ENCODE measurements at places on chromosomes 13 and 19. TPM values are rescaled to one million over a fixed set of nuclear protein-coding genes. Genes with fewer than 3 reads are reported as not detected.

The UNC13A gene
- total RNA-seq, result under 0.01 TPM

GRCh38 chr13:51729866-51730553 is 74.0 kb downstream of the DHRS12 start:
- peaks cover 82% of the 10 kb centered on the region for H3K4me1 ChIP-seq
- H3K36me3 ChIP-seq, result peaks cover 10% of the 10 kb centered on the region
- H3K27me3 ChIP-seq, result no peaks in the 10 kb centered on the region
- peak overlapping the region; percentile 100 for H3K27ac ChIP-seq
- H3K4me3 ChIP-seq, result peak overlapping the region; percentile 52
- peak; percentile 93 for DNase-seq

The RELB gene
- 12.5 TPM for total RNA-seq

GRCh38 chr19:56491399-56491798 is 14.3 kb upstream of the ZNF667 start:
- peak; percentile 26 for DNase-seq

The CDX2 gene
- total RNA-seq, result not detected

The PRODH2 gene
- total RNA-seq, result not detected

The GRIN2D gene
- total RNA-seq, result 0.76 TPM

DNA sequence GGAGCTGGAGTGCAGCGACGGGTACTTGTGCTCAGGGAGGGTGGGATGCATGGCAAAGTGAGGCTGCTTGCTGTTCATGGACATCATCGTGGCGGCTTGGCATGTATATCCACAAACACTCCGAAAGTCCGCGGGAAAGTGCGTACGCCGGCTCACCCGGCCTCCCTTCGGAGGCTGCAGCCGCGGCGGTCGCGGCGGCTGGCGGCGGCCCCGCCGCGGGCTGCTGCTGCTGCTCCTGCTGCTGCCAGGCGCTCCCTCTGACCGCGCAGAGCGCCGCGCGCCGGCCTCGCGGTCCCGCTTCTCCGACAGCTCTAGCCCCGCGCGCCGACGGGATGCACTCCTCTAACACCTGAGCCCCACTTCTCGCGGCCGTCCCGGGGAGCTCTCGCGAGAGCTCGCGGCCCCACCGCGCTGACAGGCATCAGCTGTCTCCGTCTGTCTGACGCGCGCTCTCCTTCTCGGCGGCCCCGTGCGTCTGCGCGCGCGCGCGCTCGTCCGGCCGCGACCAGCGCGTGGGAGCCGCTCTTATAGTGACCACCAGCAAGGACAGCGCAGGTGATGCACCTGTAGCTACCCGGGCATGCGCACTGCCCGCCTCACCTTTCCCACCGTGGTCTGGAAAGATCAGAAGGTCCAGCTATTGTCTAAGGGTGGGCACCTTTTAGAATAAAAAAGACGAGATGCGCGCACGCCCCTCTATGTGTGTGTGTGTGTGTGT is at the start of gene POU4F1:
TSS of gene POU4F1 (minus strand) at position 313 of the 718 bp plus-strand sequence. CDS start at position 87, 226 bp downstream.
- no peaks in the 10 kb centered on the region for H3K4me1 ChIP-seq
- no peak within 1 kb of the TSS for H3K27ac ChIP-seq
- no peak for DNase-seq
- H3K4me3 ChIP-seq, result no peak within 1 kb of the TSS
- H3K36me3 ChIP-seq, result no peaks in the 10 kb centered on the region

DNA sequence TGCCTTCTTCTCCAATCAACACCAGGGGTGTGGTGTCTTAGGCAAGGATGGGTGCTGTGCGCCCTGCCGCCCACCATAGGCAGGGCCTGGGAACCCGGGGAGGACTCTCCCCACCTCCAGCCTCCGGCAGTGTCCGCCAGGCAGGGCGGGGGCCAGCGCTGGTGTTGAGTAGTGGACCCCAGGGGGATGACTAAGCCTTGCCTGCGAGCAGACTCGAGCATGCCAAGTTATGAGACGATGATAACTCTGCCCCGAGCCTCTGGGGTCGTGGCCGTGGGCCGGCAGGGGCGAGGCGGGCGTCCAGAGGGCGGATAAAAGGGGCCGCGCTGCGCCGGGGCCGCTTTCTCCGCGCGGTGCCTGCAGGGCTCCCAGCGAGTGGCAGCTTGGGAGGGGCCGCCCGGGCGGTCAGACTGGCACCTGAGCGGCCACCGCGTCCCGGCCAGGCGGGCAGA is at the start of gene MEDAG:
TSS of gene MEDAG (plus strand) at position 340 of the 452 bp plus-strand sequence. CDS start 245 bp downstream, outside the sequence.
- no peaks in the 10 kb centered on the region for H3K36me3 ChIP-seq
- H3K27ac ChIP-seq, result peak within 1 kb of the TSS; percentile 92
- H3K4me1 ChIP-seq, result peaks cover 43% of the 10 kb centered on the region
- DNase-seq, result peak; percentile 96

The KRTDAP gene
- not detected for total RNA-seq

The KIR2DL1 gene
- total RNA-seq, result not detected

- DNase-seq, result peak; percentile 77
- no peak overlapping the region for H3K27ac ChIP-seq
- H3K36me3 ChIP-seq, result peaks cover 5% of the 10 kb centered on the region
- no peak overlapping the region for H3K4me3 ChIP-seq
These were observed 8.2 kb downstream of the LAMP1 start for GRCh38 chr13:113305208-113305607.

The SYCN gene
- total RNA-seq, result not detected

The LILRB5 gene
- not detected for total RNA-seq

The RBM42 gene
- 74.7 TPM for total RNA-seq

DNA sequence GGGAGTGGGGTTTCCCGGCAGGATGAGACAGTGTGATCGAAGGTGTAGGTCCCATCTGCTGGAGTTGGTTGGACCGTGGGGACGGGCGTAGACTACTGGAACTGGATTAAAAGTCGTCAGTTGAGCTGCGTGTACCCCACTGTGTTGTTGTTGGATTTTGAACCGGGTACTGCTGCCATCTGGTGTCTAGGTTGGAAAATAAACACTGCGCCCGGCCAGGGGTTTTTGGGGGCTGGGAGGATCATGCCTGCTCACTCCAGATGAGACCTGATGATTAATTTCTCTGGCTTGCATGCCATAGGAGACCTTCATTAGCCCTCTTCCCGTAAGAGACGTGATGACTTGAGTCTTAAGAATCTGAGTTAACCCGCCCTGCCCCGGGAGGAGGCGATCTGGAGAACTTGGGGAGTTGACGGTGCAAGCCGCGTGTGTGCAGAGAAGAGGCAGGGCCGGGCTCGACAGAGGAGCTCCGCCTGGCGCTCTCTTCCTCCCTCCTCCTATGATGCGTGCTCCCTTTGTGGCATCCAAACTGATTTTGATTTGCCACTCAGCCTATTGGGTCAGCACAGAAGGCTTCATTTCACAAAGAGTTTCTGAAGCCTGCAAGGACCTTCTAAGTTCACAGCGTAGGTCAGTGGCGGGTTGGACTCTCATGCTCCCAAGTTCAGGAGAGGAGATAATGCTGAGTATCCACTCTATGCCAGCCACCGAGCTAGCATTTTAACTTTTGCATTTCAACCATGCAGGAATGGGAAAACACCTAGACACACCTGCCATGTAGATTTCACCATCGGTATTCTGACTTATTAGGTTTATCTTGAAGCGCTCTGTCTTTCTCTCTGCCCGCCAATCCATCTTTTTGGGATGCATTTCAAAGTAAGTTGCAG is 2.7 kb downstream of the UHRF1 start:
- no peaks in the 10 kb centered on the region for H3K27me3 ChIP-seq
- peaks cover 46% of the 10 kb centered on the region for H3K4me1 ChIP-seq
- H3K4me3 ChIP-seq, result peak overlapping the region; percentile 86
- peak overlapping the region; percentile 87 for H3K27ac ChIP-seq
- DNase-seq, result peak; percentile 100
- no peaks in the 10 kb centered on the region for H3K36me3 ChIP-seq

DNA sequence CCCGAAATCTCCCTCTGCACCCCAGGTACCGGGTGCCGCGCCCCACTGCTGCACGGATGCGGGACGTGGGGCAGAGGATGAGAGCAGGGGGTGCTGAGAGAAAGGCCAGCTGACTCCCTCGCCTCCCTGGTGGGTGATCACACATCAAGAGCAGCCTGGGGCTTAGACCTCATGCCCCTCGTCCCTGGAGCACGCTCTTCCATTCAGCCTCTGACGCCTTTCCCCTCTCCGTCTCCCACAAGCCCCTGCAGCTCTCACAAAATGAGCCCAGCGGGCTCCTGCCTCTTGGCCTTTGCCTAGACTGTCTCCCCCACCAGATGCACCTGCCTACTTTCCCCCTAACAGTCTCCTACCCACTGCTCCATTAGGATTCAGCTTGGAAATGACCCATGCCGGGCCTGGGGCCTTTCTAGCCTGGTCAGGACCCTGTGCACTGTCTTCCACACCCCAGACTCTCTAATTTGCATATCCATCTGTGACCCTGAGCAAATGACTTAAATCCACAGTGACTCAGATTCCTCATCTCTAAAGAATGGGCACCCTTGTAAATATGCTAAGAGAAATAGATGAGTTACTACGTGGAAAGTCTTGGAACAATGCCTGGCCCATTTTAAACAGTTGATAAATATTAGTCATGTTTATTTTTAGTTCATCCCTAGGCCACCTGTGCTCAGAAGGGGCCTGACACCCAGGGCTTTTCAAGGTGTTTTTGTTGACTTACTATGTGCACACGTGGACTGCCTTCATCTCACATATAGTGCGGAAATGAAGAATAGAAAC is 582 bp upstream of the PTPRH start:
- DNase-seq, result peak; percentile 98
- H3K36me3 ChIP-seq, result no peaks in the 10 kb centered on the region
- no peaks in the 10 kb centered on the region for H3K27me3 ChIP-seq

GRCh38 chr19:1451916-1452801 is 2.2 kb downstream of the APC2 start:
- H3K36me3 ChIP-seq, result no peaks in the 10 kb centered on the region
- H3K4me1 ChIP-seq, result no peaks in the 10 kb centered on the region
- peaks cover 29% of the 10 kb centered on the region for H3K27me3 ChIP-seq
- H3K27ac ChIP-seq, result no peak overlapping the region
- no peak for DNase-seq

The VSTM1 gene
- total RNA-seq, result not detected

DNA sequence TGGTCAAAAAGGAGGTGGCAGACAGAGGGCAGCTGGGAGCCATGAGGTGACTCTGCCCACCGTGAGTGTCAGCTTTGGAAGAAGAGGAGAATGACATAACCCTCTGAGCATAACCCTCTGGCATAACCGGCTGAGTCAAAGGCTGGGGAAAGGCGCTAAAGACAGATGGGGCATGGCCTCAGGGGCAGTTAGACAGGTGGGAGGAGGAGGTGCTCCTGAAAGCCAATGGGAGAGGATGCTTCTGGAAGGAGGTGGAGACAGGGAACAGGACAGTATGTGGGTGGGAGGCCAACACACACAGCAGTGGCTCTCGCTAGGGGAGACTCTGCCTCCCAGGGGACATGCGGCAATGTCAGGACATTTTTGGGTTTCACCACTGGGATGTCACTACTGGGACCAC is 17.1 kb downstream of the ELAVL1 start:
- peaks cover 28% of the 10 kb centered on the region for H3K36me3 ChIP-seq
- no peaks in the 10 kb centered on the region for H3K27me3 ChIP-seq
- H3K4me3 ChIP-seq, result no peak overlapping the region
- H3K4me1 ChIP-seq, result peaks cover 14% of the 10 kb centered on the region
- no peak overlapping the region for H3K27ac ChIP-seq
- peak; percentile 42 for DNase-seq

The MAP3K10 gene
- total RNA-seq, result 13.1 TPM

DNA sequence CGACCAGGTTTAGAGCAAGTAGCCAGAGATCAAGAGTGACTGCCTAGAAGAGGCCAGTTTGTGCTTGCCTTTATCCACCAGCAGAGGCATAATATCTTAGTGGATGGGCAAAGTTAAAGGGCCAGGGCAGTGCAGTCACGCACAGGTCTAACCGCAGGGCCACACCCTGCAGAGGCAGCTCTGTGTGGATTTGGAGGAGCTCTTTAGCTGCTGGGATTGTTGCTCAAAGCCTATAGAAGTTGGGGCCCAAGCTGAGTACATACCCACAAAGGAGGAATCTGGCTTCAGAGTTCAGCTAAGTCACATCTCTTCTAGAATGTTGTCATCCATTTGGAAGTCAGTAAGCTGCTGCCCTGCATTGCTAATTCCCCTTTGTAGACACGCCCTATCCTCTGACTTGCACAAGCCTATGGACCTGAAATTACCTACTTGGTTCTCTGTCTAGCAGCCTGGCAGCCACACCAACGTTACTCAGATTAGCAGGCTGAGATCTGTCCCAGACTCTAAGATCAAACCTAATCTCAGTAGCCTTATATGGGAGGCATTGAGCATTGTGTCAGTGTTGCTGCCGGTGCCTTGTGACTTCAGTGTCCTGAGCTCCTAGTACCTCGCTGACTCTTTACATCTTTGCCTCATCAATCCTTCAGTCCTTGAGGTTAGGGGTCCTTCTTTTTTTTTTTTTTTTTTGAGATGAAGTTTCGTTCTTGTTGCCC is 102.9 kb upstream of the STARD13 start:
- DNase-seq, result peak; percentile 15
- H3K4me1 ChIP-seq, result no peaks in the 10 kb centered on the region
- no peaks in the 10 kb centered on the region for H3K36me3 ChIP-seq
- no peak overlapping the region for H3K27ac ChIP-seq

DNA sequence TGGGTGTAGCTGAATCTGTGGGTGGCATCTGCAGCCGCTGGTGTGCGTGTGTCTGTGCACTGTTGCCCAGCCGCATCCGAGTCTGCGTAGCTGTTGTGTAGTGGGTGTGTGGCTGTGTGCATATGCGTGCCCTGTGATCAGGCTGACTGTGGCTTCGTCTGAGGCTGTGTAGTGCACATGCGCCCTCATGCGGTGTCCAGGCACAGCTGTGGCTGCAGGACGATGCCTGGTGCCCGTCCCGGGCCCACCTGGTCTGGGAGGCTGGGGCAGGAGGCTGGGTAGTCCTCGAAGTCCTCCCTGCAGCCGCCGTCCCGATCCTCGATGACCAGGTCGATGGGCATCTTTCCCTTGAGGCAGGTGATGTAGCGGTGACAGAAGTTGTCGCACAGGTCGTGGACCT is 4.9 kb downstream of the MEIS3 start:
- no peaks in the 10 kb centered on the region for H3K4me1 ChIP-seq
- DNase-seq, result no peak
- 0 out of 2 replicates have a peak, but pooled peaks cover 1% of the 10 kb centered on the region for H3K27me3 ChIP-seq
- H3K27ac ChIP-seq, result no peak overlapping the region

The DHDH gene
- not detected for total RNA-seq

- no peaks in the 10 kb centered on the region for H3K4me1 ChIP-seq
- H3K4me3 ChIP-seq, result no peak overlapping the region
- DNase-seq, result no peak
These were observed 20.3 kb upstream of the FAM124A start for GRCh38 chr13:51201886-51202285.

The KIR3DL1 gene
- total RNA-seq, result not detected

The OR10H4 gene
- not detected for total RNA-seq

- no peaks in the 10 kb centered on the region for H3K36me3 ChIP-seq
- peaks cover 11% of the 10 kb centered on the region for H3K4me1 ChIP-seq
- H3K27me3 ChIP-seq, result no peaks in the 10 kb centered on the region
These were observed 499.7 kb downstream of the COG6 start for GRCh38 chr13:40155201-40155600.

- H3K4me3 ChIP-seq, result no peak overlapping the region
- DNase-seq, result no peak
- no peak overlapping the region for H3K27ac ChIP-seq
- no peaks in the 10 kb centered on the region for H3K27me3 ChIP-seq
These were observed 87.0 kb upstream of the UBL3 start for GRCh38 chr13:29937379-29937778.

GRCh38 chr13:26324867-26325266 is 70.9 kb downstream of the CDK8 start:
- H3K27me3 ChIP-seq, result no peaks in the 10 kb centered on the region
- no peak for DNase-seq
- no peaks in the 10 kb centered on the region for H3K4me1 ChIP-seq
- H3K4me3 ChIP-seq, result no peak overlapping the region

All from GM23248 (cell line).